ENCODE measurements at places on chromosomes 13 and 19. TPM values are rescaled to one million over a fixed set of nuclear protein-coding genes. Genes with fewer than 3 reads are reported as not detected.

- H3K27me3 ChIP-seq, result no peaks in the 10 kb centered on the region
- no peaks in the 10 kb centered on the region for H3K4me1 ChIP-seq
- no peak for DNase-seq
- no peak overlapping the region for H3K4me3 ChIP-seq
These were observed 1887.4 kb downstream of the PCDH9 start for GRCh38 chr13:65342541-65343337.

DNA sequence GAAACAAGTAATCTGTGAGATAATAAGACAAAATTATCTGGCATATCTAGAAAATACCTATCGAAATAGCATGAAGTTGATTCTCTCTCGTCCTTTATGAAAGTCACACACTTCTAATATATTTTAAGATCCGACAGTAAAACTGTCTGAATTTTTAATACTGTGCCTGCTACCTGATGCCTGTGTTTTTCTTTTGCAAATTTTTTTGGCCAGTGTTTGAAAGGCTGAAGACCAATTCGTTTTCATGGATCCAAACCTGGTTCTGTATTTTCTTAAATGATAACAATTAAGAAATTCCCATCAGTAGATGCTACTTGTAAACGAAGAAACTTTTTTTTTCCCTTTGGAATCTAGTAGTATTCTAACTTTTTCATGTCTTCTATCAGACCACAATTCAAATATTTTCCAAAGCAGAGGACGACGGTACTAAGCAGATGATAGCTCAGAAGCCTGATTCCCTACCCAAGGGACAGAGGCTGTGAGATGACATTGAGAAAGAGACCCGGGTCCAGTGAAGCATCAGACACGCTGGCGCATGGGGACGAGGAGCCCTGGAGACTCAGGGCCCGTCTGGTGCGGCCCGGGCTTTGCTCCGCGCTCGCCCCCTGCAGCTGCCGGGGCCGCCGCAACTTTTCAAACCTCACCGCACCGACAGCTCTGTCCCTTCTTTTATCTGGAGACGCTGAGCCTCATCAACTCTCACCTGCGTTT lies 49.5 kb upstream of the PABPC3 start:
- no peak overlapping the region for H3K27ac ChIP-seq
- DNase-seq, result no peak
- peak overlapping the region; percentile 75 for H3K4me3 ChIP-seq
- peaks cover 88% of the 10 kb centered on the region for H3K27me3 ChIP-seq
- H3K4me1 ChIP-seq, result no peaks in the 10 kb centered on the region
- H3K36me3 ChIP-seq, result no peaks in the 10 kb centered on the region

DNA sequence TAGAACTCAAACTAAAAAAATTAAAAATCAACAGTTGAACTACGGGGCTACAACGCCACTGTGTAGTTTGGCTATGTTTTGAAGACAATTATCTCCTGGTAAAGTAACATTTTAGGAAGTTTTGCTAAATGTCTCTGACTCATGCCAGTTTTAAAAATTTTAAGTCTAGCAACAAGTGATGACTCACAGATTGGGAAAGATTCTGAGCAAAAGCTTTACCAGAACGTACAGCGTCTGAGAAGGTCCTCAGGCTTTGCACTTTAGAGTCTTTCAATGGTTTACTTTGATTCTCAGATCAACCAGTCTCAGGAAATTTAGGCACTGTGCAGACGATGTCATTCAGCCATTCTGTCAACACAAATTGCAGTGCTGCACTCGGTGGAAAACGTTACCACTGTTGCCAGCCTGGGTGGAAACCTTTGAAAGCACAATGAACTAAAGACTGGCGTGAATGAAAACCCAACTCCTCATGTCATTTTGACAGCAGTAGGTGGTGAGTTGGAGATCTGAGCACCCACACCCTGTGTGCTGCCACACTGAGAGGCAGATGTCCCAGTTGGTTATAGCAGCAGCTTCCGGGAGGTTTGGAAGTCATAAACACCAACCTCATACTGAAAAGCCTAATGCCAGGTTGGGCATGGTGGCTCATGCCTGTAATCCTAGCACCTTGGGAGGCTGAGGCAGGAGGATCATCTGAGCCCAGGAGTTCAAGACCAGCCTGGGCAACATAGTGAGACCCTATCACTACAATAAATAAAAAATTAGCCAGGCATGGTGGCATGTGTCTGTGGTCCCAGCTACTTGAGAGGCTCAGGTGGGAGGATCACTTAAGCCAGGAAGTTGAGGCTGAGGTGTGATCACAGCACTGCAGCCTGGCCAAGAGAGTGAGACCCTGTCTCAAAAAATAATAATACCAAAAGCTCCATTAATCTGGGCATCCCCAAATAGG lies 6.3 kb upstream of the WTIP start:
- H3K4me1 ChIP-seq, result no peaks in the 10 kb centered on the region
- H3K27me3 ChIP-seq, result peaks cover 6% of the 10 kb centered on the region
- H3K36me3 ChIP-seq, result peaks cover 15% of the 10 kb centered on the region
- H3K4me3 ChIP-seq, result no peak overlapping the region

- H3K27me3 ChIP-seq, result no peaks in the 10 kb centered on the region
- H3K27ac ChIP-seq, result peak overlapping the region; percentile 39
- H3K4me1 ChIP-seq, result peaks cover 57% of the 10 kb centered on the region
- peaks cover 10% of the 10 kb centered on the region for H3K36me3 ChIP-seq
- no peak overlapping the region for H3K4me3 ChIP-seq
These were observed 4.9 kb downstream of the AP2A1 start for GRCh38 chr19:49771674-49772139.

GRCh38 chr19:49064029-49064629 lies 489 bp downstream of the NTF4 start:
- peaks cover 56% of the 10 kb centered on the region for H3K27me3 ChIP-seq
- peak overlapping the region; percentile 59 for H3K4me3 ChIP-seq

DNA sequence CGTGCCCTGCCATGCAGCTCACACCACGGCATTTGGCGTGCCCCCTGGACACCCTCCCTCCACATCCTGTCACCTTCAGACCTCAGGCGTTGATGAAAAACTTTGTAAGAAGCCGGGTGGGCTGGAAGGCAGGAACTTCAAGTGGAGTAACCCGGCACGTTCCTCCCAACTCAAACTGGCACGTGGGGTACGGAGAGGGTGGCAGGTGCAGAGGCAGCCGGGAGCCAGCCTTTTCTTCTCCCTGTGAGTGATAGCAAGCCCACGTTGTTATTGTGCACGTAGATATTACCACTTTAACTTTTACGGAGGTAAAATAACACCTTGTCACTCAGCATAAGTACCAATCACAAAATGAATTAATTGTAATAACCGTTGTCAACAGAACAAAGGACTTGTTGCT lies 198.0 kb downstream of the ZNF536 start:
- H3K27ac ChIP-seq, result no peak overlapping the region
- no peaks in the 10 kb centered on the region for H3K36me3 ChIP-seq
- H3K4me1 ChIP-seq, result no peaks in the 10 kb centered on the region
- no peaks in the 10 kb centered on the region for H3K27me3 ChIP-seq

- H3K36me3 ChIP-seq, result no peaks in the 10 kb centered on the region
- DNase-seq, result no peak
- H3K27ac ChIP-seq, result no peak overlapping the region
- no peaks in the 10 kb centered on the region for H3K4me1 ChIP-seq
- H3K4me3 ChIP-seq, result no peak overlapping the region
These were observed 5.3 kb upstream of the PTPRS start for GRCh38 chr19:5345895-5346386.

DNA sequence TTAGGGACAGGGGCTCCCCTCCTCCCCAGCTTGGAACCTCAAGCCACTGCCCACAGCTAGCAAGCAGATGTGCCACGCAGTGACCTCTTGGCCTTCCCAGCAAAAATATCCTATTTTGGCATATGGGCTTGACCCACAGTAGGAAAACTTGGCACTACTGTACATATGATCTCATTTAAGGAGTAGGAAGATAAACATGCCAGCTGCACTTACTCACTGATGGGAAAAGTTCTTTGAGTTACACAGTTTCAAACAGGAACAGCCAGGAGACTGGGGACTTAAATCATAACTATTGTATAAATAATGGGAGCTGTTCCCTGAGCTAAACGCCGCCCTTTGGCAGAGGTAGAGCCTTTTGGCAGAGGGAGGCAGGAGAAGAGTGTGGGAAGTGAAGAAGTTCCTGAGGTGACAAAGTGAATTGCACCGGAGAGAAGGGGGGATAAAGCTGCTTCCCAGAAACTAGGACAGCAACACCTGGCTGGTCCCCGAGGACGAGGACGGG lies 6.1 kb downstream of the SACS start:
- peaks cover 8% of the 10 kb centered on the region for H3K4me1 ChIP-seq
- H3K36me3 ChIP-seq, result no peaks in the 10 kb centered on the region
- DNase-seq, result no peak
- no peak overlapping the region for H3K4me3 ChIP-seq
- H3K27me3 ChIP-seq, result peaks cover 31% of the 10 kb centered on the region

DNA sequence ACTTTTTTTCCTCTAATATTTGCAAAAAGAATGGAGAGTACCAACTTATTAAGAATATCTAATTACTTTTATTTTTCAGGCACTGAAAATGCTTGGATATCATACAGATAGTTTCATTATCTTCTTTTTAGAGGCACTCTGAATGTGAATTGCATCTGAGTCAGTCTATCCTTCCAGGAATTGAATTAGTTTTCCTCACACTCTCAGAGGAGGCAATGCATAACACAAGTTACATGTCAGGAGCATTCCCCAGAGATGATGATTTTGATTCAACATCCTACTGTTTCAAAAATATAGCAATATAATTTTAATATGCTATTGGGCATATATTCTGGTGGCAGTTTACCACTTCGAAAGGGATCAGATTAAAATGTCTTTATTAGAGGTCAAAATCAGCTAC lies 1315.4 kb downstream of the PCDH9 start:
- H3K27me3 ChIP-seq, result peaks cover 9% of the 10 kb centered on the region
- H3K36me3 ChIP-seq, result no peaks in the 10 kb centered on the region
- H3K27ac ChIP-seq, result no peak overlapping the region
- H3K4me3 ChIP-seq, result no peak overlapping the region
- no peaks in the 10 kb centered on the region for H3K4me1 ChIP-seq

Gene SNAPC2
- polyA plus RNA-seq, result 15.1 TPM

Gene B9D2
- 14.9 TPM for polyA plus RNA-seq

Gene EEF2
- 696 TPM for polyA plus RNA-seq

Gene FFAR2
- polyA plus RNA-seq, result not detected
